Activated T-helper 2 cell treated with anti-CD3 and anti-CD28 coated beads, Interferon-gamma antibody, Interleukin-2, Interleukin-4, amounts not matched to agents 10 μg/mL and 5 μg/mL and 100 μg/mL, durations not matched to agents 14 hours and 24 hours and 36 hours (primary cell): ENCODE measurements at places on chromosomes 2 and 18.

- H3K36me3 ChIP-seq = no peaks in the 10 kb centered on the region
- H3K27me3 ChIP-seq = no peaks in the 10 kb centered on the region
- no peak overlapping the region for H3K4me3 ChIP-seq
- no peak overlapping the region for H3K27ac ChIP-seq
Observed at GRCh38 chr2:206801418-206802189, 36.2 kb downstream of the FASTKD2 start.

DNA sequence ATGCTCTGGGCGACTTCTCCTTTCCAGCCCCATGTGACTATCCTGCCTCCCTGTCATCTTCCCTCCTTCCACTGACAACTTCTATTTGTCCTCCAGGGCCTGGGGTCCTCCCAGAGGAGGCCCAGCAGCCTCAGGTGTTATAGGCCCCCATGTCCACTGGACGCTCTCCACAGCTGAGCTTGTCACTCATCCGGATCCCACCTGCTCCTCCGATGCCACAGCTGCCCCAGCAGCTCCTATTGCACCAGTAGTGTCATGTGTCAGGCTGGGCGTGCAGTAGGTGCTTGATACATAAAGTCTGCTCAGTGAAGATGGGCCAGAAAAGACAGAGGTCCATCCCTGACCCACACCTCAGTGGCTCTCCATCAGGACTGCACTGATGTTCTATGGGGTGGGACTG is 305.7 kb upstream of the MYT1L start:
- no peaks in the 10 kb centered on the region for H3K36me3 ChIP-seq
- no peak overlapping the region for H3K4me3 ChIP-seq
- H3K27me3 ChIP-seq = no peaks in the 10 kb centered on the region
- DNase-seq = no peak
- H3K27ac ChIP-seq = no peak overlapping the region
- H3K4me1 ChIP-seq = no peaks in the 10 kb centered on the region

DNA sequence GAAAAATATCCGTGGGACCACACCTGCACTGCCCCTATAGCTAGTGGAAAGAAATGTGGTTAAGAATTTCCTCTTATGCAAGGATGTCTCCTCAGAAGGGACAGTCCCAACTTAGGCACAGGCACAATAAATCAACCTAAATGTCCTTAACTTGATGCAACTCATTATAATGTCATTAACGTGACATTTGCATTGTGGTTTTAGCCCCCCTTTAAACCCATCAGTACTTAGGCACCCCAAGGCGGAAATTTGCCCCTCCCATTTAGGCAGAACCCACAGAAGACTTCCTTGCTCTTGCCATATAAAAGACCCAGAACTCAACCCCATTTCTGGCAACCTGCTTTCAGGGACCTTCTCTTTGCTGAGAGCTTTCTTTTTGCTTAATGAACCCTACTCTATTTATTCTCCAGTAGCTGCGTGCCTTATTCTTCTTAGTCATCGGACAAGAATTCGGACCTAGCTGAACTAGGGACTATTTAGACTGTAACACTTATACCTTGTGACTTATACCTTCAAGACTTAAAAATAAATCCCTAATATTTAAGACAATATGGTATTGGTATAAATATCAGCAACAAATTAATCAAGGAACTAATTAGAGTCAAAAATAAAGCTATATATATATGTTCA is 1281.6 kb upstream of the TMEFF2 start:
- H3K27me3 ChIP-seq = no peaks in the 10 kb centered on the region
- no peaks in the 10 kb centered on the region for H3K4me1 ChIP-seq
- no peak overlapping the region for H3K4me3 ChIP-seq
- H3K27ac ChIP-seq = no peak overlapping the region
- DNase-seq = no peak
- H3K36me3 ChIP-seq = no peaks in the 10 kb centered on the region

- no peaks in the 10 kb centered on the region for H3K36me3 ChIP-seq
- H3K4me3 ChIP-seq = no peak overlapping the region
- H3K27me3 ChIP-seq = no peaks in the 10 kb centered on the region
- no peaks in the 10 kb centered on the region for H3K4me1 ChIP-seq
- no peak overlapping the region for H3K27ac ChIP-seq
Observed at GRCh38 chr2:120991441-120991840, 255.8 kb downstream of the GLI2 start.

DNA sequence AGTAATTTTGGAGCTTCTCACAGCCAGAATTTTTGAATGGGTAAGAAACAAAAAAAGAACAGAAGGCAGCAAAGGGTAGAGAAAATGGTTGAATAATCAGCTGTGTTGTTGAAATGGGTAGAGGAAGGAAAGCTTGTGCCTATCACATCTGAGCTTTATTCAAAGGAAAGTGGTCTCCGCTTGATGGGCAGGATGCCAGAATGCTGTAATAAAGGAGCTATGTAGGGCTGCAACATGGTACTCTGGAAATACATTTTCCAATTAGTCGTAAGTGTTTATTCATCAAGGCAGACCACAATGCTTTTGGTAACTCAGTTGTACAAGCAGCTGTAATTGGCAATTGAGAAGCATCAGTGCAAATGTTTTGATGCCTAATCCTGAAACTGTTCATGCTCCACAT is 196.9 kb downstream of the ICOS start:
- H3K27me3 ChIP-seq = peaks cover 27% of the 10 kb centered on the region
- no peaks in the 10 kb centered on the region for H3K36me3 ChIP-seq
- DNase-seq = no peak
- H3K4me3 ChIP-seq = no peak overlapping the region

DNA sequence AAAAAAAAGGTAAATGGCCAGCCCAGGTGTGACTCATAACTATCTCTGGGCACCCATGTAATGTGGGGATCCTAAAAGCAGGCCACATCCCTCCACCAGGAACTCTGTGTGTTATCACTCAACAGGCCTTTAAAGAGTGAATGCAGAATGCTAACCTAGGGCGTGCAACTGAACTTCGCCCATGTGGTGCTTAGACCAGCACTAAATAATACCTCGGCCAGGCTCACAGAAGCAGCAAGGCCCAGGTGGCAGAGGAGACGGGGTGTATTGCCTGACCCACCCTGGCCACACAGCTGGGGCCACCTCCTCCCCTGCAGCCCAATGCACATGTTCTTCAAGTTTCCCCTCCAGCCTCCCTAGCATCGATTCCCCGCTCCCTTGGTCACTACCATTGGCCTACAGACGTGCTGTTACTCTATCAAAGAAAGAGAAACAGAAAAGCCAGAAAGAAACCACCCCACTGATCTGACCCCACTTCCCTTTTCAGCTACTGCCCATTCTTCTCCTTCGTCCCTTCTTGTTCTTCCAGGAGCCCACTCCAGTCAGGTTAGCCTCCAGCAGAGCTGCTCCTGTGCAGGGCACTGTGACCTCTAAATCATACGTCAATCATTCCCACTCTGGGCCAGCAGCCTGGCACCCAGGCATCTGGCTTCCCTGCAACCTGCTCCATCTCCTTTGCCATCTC is 22.0 kb downstream of the FAM178B start:
- H3K4me1 ChIP-seq = peaks cover 79% of the 10 kb centered on the region
- no peak overlapping the region for H3K27ac ChIP-seq
- H3K36me3 ChIP-seq = no peaks in the 10 kb centered on the region
- H3K4me3 ChIP-seq = no peak overlapping the region
- no peaks in the 10 kb centered on the region for H3K27me3 ChIP-seq

- no peak overlapping the region for H3K4me3 ChIP-seq
- peaks cover 3% of the 10 kb centered on the region for H3K27me3 ChIP-seq
- peaks cover 46% of the 10 kb centered on the region for H3K4me1 ChIP-seq
- no peaks in the 10 kb centered on the region for H3K36me3 ChIP-seq
- no peak overlapping the region for H3K27ac ChIP-seq
Observed at GRCh38 chr18:23826850-23827620, 137.8 kb downstream of the LAMA3 start.

DNA sequence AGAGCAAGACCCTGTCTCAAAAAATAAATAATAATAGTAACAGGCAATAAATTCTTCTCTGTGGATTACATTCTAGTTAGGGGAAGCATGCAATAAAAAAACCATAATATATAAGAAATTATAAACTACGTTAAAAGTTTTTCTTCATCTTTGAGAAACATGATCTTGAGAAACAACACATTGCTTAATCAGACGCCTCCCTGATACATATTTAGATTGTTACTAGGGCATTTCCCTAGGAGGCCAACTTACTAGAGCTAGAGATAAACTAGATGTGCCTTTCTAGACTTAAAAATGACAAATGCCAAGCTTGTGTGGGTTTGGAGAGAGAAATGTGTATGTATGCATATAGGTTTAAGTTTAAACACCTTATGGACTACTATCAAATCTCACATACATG is 76.3 kb upstream of the GALNT5 start:
- no peak overlapping the region for H3K27ac ChIP-seq
- H3K4me1 ChIP-seq = peaks cover 23% of the 10 kb centered on the region
- H3K4me3 ChIP-seq = no peak overlapping the region
- H3K27me3 ChIP-seq = peaks cover 6% of the 10 kb centered on the region

DNA sequence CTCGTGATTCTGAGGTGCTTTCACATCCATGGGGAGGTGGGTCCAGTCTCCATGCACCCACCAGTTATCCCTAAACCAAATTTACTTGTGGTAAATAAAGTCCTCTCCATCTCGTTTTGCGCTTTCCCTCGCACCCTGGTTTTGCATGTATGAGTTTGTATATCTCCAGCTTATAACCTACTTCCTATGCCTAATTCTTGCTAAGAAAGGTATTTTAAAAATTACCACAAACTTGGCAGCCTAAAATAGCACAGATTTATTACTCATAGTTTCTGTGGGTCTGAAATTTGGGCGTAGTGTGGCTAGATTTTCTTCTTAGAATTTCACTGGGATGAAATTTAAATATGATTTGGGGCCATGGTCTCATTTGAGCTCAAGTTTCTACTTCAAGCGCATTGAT is 511.5 kb downstream of the NYAP2 start:
- no peaks in the 10 kb centered on the region for H3K36me3 ChIP-seq
- no peak for DNase-seq
- H3K4me1 ChIP-seq = no peaks in the 10 kb centered on the region
- H3K4me3 ChIP-seq = no peak overlapping the region
- no peak overlapping the region for H3K27ac ChIP-seq
- no peaks in the 10 kb centered on the region for H3K27me3 ChIP-seq

DNA sequence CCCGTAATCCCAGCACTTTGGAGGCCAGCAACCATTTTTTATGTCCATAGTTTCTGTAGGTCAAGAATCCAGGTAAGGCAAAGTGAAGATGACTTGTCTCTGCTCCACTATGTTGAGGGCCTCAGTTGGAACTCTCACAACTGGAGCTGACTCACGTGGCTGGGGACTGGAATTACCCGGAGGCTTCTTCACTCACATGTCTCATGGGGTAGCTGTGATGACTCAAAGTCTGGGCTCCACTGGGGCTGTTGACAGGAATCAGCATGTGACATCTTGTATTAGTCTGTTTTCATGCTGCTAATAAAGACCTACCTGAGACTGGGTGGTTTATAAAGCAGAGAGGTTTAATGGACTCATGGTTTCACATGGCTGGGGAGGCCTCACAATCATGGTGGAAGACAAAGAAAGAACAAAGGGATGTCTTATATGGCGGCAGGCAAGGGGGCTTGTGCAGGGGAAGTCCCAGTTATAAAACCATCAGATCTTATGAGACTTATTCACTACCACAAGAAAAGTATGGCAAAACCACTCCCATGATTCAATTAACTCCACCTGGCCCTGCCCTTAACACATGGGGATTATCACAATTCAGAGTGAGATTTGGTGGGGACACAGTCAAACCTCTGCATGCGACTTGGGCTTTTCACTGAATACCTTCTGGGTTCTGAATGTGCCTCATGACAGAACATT is 7.8 kb upstream of the PPP1R1C start:
- no peak for DNase-seq
- H3K4me3 ChIP-seq = no peak overlapping the region
- H3K27me3 ChIP-seq = peaks cover 3% of the 10 kb centered on the region
- H3K27ac ChIP-seq = no peak overlapping the region
- H3K4me1 ChIP-seq = peaks cover 2% of the 10 kb centered on the region

DNA sequence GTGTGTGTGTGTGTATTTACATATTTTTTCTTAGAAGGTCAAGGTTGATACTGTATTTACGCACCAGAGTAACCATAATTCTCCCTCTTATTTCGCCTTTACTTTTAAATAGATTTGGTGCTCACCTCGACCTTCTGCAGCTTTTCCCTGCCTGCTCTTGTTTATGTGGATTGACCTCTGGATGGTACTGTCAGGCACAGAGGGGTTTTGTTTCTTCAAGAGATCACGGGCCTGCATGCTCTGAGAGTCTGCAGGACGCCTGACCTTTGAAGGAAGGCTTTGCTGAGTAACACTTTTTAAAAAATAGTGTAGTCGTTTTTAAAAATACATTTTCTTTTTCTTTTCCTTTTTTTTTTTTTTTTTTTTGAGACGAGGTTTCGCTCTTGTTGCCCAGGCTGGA is 18.1 kb upstream of the EFHD1 start:
- H3K36me3 ChIP-seq = no peaks in the 10 kb centered on the region
- no peak overlapping the region for H3K27ac ChIP-seq
- H3K4me1 ChIP-seq = no peaks in the 10 kb centered on the region
- DNase-seq = no peak
- no peak overlapping the region for H3K4me3 ChIP-seq
- no peaks in the 10 kb centered on the region for H3K27me3 ChIP-seq

DNA sequence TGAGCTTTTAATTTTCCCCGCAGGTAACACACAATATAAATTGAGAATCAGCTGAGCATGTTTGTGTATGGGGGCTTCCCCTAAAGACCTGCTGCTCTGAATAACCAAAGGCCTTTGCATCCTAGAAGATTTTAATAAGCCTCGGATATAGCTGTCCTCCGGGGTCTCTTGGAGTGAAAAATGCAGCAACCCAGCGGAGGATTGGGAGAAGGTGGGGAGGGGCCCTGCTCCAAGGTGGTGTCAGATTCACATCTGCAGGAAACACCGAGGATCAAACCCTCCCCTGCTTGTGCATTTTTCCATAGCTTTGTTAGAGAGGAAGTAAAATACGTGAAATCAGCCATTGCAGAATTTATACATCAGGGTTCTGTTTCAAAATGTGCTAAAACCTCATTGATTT is 63.0 kb upstream of the OTOF start:
- H3K36me3 ChIP-seq = no peaks in the 10 kb centered on the region
- no peak overlapping the region for H3K27ac ChIP-seq
- no peaks in the 10 kb centered on the region for H3K4me1 ChIP-seq
- DNase-seq = no peak

- no peaks in the 10 kb centered on the region for H3K4me1 ChIP-seq
- H3K27ac ChIP-seq = no peak overlapping the region
- no peaks in the 10 kb centered on the region for H3K27me3 ChIP-seq
- DNase-seq = no peak
Observed at GRCh38 chr2:15733867-15734673, 142.4 kb downstream of the DDX1 start.

- H3K27ac ChIP-seq = no peak overlapping the region
- peaks cover 8% of the 10 kb centered on the region for H3K4me1 ChIP-seq
- H3K36me3 ChIP-seq = peaks cover 9% of the 10 kb centered on the region
Observed at GRCh38 chr2:108548208-108549003, 14.1 kb downstream of the LIMS1 start.

- no peaks in the 10 kb centered on the region for H3K27me3 ChIP-seq
- H3K4me3 ChIP-seq = no peak overlapping the region
- H3K4me1 ChIP-seq = no peaks in the 10 kb centered on the region
Observed at GRCh38 chr18:69703461-69703860, 244.2 kb downstream of the CD226 start.

DNA sequence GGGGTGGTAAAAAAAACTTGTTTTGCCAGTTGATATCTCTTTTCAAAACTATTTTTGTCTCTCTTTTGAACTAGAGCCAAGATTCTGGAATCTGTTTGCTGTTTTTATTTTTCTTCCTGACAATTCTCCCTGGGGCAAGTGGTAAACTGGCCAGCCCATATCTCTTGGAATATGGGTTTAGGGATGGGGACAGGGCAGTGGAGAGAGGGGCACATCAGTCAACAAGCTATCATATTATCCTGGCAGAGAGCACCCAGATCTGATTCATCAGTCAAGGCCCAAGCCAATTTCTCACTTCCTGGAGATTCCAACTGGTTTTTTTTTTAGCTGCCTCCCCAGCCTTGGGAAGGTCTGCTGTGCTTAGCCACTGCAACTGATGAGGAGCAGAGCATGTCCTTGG is 52.3 kb downstream of the ARHGAP28 start:
- H3K36me3 ChIP-seq = no peaks in the 10 kb centered on the region
- H3K4me1 ChIP-seq = no peaks in the 10 kb centered on the region
- H3K4me3 ChIP-seq = no peak overlapping the region
- H3K27me3 ChIP-seq = no peaks in the 10 kb centered on the region
- DNase-seq = no peak
